ENCODE measurements at places on chromosomes 1 and 21.

GRCh38 chr1:183239793-183240525 is 53.9 kb downstream of the LAMC2 start:
- no peak for DNase-seq

GRCh38 chr1:169048043-169048442 is 58.4 kb upstream of the ATP1B1 start:
- no peak for DNase-seq

DNA sequence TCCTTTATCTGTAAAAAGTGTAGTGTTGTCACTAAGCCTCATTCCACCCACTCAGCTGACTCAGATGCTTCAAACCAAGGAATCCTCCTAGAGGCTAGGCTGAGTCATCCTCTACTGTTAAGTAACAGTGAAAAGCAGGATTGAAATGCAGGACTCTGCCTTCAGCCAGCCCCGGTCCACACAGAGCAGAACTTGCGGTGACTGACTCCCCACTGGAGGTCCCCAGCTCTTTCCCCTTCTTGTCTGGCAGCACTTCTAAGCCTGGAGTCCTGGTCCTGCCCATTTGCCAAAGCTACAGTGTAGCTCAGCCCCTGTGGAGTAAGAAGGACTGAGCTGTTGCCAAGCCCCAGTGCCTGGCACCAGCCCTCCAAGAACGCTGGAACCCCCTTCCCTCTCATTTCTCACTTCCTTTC is 1.7 kb downstream of the RAB7B start:
- peak; percentile 52 for DNase-seq

DNA sequence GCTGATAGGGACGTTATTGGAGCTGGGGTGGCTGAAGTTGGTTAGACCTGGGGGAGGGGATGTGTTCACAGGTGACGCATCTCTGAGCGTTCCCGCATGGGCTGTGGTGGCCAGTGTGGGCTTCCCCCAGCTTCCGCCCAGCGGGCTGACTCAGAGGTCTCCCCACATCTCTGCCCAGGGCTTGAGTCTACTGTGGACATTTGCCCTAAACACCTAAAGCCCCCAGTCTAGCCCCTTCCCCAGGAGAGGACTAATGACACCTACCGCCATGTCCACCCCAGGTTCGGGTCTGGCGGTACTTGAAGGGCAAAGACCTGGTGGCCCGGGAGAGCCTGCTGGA is 2.0 kb downstream of the AGRN start:
- no peak for DNase-seq

DNA sequence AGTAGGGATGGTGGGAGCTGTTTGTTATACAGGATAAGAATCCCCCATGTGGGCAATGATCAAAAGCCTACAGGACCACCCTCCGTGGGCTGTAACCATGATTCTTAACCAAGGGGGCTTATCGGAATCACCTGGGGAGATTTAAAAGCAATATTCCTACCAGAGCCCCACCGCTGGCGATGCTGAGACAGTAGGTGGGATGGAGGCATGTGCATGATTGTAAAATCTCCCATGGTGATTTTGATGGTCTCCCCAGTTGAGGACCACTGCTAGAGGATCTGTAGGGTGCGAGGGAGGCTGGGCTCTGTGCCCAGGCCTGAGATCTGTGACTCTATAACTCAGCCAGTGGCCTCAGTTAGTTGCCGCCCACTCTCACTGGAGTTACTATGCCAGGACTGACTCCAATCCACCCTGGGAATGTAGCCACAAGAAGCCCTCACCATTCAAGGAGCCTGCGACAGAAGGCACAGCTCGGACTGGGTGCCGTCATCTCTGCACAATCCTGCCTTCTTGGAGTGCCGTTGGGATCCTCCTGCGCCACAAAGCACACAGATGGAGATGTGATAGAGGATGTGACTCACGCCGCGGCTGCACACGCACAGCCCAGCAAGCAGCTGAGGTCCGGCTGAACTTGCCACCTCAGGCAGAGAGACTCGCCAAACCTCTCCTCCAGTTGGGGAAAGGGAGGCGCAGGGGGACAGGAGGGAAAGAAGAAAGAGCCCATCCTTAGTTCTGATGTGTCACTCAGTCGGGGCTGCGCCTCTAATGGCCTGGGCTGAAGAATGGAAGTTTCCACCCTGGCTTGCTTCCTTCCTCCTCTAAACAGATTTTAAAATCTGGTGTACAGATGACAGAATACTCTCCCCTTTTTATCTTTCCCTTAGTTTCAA is 26.5 kb downstream of the AKNAD1 start:
- no peak for DNase-seq

- DNase-seq = no peak
These were observed 30.0 kb downstream of the DNASE2B start for GRCh38 chr1:84428235-84428634.

- no peak for DNase-seq
These were observed 5.1 kb upstream of the FOXJ3 start for GRCh38 chr1:42340093-42340492.

GRCh38 chr1:74689621-74690363 is 16.2 kb upstream of the ERICH3 start:
- DNase-seq = peak; percentile 77

DNA sequence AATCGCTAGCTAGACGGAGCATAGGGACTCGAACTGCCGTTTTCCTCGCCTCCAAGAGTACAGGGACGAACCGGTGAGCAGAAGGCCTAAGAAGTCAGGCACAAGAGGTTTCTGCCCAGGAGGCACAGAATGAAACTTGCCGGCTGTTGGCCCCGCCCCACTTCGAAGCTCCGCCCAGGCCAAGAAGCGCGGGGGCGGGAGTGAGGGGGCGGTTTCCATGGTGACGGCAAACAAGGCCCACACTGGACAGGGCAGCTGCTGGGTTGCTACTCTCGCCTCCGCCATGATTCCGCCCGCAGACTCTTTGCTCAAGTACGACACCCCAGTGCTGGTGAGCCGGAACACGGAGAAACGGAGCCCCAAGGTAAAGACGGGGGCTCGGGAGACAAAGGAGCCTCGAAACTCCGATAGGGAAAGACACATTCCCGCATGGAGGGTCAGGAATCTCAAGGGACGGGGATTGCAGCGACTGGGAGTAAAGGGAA is at the start of gene DNALI1:
Gene DNALI1, plus strand, starts transcription at position 229 of the 485 bp plus-strand sequence. Its CDS starts 55 bp downstream, at position 284.
- no peak for DNase-seq

DNA sequence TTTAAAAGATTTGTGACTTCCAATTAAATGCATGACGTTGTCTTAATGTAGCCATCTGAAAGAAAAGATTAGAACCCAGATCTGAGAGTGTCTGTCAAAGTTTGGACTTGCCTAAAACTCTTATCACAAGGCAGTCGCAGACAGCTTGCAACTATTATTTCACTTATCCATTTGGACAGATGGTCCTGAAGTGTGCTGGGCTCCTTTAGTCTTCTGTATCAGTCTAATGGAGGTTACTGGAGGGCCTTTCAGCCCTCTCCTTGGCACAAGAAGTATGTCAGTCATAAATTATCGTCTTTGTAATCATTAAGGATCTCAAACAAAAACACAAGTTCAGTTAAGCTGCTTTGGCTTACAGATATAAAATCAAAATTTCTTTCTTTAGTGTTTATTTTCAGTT is 15.5 kb downstream of the PROX1 start:
- no peak for DNase-seq

GRCh38 chr1:182253319-182253860 is 138.2 kb downstream of the GLUL start:
- DNase-seq = no peak

GRCh38 chr1:3081171-3081683 is 12.2 kb downstream of the PRDM16 start:
- no peak for DNase-seq

GRCh38 chr1:152419917-152420316 is 5.9 kb upstream of the CRNN start:
- DNase-seq = no peak

DNA sequence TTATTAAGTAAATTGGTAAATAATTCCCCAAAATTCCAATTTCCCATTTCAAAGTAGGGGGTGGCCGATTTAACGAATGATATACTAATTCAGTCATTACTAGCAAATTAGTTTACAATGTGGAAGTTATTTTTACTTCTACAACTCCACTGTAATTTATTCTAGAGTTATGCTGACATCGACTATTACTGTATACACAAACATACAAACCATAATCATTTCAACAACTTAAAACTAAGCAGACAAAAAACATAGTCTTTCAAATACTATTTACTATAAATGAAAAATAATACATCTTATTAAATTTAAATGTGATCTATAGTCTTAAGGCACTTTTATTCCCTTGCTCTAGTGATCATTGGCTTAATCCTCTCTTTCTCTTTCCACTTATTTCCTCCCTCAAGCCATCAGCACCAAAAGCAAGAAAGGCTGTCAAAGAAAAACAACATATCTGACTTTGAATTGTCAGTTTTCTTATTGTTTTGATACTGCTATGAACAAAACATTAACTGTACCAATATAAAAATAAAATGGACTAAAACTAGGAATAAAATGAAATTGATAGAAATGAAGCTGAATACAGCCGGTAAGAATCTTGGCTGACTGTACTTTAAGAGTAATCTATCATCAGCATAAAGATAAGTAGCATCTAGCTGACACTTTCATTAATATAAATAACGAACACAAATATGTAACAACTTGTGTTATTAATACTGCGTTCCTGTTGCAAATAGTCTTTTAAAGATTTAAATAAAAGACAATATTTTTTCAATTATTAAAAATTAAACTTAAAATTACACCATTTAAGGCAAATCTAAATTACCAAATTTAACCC is 4.1 kb downstream of the CDC42BPA start:
- DNase-seq = no peak

DNA sequence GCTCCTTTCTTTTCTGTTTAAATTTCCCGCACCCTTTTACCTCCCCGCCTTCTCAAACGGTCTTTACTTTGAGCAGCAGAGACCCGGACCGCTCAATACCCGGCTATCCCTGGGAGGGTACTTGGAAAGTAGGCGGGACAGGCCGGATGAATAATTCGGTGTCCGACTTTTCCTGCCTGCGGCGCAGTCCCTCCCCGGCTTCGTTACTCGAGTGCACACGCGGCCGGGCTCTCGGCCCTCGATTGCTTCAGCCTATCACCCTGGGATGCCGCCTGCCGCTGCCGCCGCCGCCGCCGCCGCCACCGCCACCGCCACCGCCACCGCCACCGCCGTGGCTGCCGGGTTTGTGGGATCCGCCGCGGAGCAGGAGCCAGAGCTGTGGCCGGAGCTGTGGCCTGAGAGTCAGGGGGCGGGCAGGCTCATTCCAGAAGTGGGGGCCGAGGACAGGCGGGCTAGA is 382 bp upstream of the RASAL2 start:
- DNase-seq = no peak

- DNase-seq = no peak
These were observed 1.8 kb downstream of the SMYD2 start for GRCh38 chr1:214282630-214283242.
